ENCODE measurements at places on chromosomes 2 and 18. TPM values are rescaled to one million over a fixed set of nuclear protein-coding genes. Genes with fewer than 3 reads are reported as not detected.

The SKA1 gene
- 1.8 TPM for total RNA-seq

The VIL1 gene
- total RNA-seq, result 0.38 TPM

GRCh38 chr2:179017773-179018357 lies 32.1 kb downstream of the CCDC141 start:
- H3K27ac ChIP-seq, result no peak overlapping the region
- no peak for DNase-seq
- H3K36me3 ChIP-seq, result no peaks in the 10 kb centered on the region
- no peaks in the 10 kb centered on the region for H3K4me1 ChIP-seq

DNA sequence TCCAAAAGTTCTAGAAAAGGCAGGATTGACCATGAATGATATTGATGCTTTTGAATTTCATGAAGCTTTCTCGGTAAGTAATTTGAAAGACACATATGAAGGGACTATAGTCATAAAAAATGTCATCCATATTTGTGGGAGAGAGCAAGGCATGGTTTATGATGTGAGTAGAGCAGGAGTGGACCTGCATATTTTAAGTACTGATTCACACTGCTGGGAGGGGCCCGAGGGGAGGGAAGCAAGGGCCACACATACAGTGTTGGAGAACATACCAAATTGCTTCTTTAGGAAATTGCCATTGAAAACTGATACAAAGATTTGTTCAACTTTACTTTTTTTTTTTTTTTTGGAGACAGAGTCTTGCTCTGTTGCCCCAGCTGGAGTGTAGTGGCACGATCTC lies 39.4 kb downstream of the HADHB start:
- no peaks in the 10 kb centered on the region for H3K4me1 ChIP-seq
- H3K4me3 ChIP-seq, result no peak overlapping the region
- no peak for DNase-seq
- H3K27ac ChIP-seq, result no peak overlapping the region
- H3K36me3 ChIP-seq, result peaks cover 69% of the 10 kb centered on the region

- no peaks in the 10 kb centered on the region for H3K36me3 ChIP-seq
- H3K27ac ChIP-seq, result no peak overlapping the region
- no peak overlapping the region for H3K4me3 ChIP-seq
- H3K4me1 ChIP-seq, result no peaks in the 10 kb centered on the region
- no peaks in the 10 kb centered on the region for H3K27me3 ChIP-seq
These were observed 677.0 kb downstream of the RNF144A start for GRCh38 chr2:7594211-7594610.
